ENCODE measurements at places on chromosomes 12 and 14. TPM values are rescaled to one million over a fixed set of nuclear protein-coding genes. Genes with fewer than 3 reads are reported as not detected.

DNA sequence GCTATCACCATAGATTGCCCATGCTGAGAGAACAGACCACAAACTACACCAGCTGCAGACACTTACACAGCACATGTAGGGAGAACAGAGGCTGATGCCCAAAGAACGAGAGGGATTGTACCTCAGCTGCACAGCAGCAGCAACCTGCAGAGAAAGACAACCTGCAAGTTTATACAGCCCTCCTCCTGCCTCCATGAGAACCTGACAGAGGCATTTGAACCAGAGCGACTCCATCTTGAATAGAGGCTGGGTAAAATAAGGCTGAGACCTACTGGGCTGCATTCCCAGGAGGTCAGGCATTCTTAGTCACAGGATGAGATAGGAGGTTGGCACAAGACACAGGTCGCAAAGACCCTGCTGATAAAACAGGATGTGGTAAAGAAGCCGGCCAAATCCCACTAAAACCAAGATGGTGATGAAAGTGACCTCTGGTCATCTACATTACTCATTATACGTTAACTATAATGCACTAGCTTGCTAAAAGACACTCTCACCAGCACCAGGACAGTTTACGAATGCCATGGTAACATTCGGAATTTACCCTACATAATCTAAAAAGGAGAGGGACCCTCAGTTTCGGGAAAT is 262.4 kb upstream of the HMGA2 start:
- H3K27me3 ChIP-seq = no peaks in the 10 kb centered on the region
- no peak for DNase-seq
- H3K4me3 ChIP-seq = no peak overlapping the region
- no peak overlapping the region for H3K27ac ChIP-seq

DNA sequence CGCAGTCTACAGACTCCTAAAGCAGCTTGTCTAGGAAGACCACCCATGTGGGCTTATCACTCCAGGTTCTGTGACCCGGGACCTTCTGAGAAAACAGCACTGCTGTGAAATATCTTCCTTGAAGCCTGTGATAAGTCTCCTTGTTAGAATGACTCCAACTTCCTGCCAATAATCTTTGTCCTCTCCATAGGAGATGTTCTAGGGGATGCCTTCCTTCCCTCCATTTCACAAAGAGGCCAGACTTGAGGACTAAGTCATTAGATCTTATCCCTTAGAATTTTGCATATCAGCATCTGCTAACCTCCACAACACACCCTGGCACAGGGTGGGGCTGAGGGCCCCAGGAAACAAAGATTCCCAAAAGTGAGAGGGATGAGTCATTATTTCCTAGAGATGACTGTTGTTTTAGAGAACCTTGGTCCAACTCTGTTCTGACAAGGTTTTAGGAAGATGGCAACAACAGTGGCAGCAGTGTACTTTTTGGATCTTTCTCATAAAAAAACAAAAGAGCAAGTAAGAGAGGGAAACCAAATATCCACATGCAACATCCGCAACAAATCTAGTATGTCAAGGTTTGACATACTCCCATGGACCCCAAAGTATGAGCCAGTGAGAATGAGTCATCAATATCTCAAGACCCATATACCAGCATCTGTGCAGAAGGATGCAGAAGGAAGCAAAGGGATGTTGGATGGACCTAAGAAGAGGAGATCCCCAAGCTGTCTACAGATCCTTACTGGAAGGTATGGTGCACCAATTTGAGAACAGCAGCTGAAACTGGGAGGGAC is 6.0 kb downstream of the LTB4R start:
- H3K36me3 ChIP-seq = no peaks in the 10 kb centered on the region
- no peak overlapping the region for H3K4me3 ChIP-seq
- no peak for DNase-seq
- H3K4me1 ChIP-seq = peaks cover 4% of the 10 kb centered on the region
- H3K27ac ChIP-seq = no peak overlapping the region
- no peaks in the 10 kb centered on the region for H3K27me3 ChIP-seq

SRSF9 gene
- 83.5 TPM for total RNA-seq

DNA sequence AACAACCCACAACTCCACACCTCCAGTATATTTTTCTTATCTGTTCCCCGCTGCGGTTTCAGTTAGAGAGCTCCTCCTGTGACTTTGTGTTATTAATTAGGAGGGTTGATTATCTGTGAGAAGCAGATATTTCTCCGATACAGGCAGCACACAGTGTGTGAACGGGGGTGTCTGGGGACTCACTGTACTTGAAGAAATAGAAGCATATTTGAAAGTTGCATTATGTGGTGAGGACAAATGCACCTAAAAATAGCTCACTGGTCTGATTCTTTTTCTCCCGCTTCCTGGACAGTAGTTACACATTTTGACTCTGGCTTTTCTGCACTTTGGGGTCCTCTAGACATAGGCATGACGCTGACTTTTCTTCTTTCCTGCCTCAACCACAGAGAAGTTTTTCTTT is 277.7 kb downstream of the VRK1 start:
- H3K4me3 ChIP-seq = no peak overlapping the region
- H3K27me3 ChIP-seq = no peaks in the 10 kb centered on the region
- no peaks in the 10 kb centered on the region for H3K4me1 ChIP-seq
- no peak for DNase-seq
- H3K36me3 ChIP-seq = no peaks in the 10 kb centered on the region

SIX4 gene
- 14.0 TPM for total RNA-seq

All from thoracic aorta (tissue), 2 donors.